ENCODE measurements at places on chromosomes 12 and 14.

DNA sequence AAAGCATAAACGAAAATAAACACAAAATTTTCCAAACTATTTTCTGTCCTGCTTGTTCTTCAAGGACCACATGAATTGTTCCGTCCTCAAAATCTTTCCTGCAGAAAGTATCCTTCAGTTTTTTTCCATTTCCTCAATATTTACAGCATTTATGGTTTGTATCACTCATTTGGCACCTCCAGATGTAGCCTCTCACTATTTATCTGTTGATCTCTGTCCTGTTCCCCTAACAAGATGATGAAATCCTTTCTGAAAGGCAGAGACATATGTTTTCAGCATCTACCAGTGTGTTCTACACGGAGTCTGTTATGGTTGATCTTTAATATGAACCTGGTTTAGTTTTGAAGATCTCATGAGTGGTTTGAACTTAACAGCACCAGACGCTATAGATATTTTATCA lies 490.2 kb downstream of the NELL2 start:
- no peak for DNase-seq

DNA sequence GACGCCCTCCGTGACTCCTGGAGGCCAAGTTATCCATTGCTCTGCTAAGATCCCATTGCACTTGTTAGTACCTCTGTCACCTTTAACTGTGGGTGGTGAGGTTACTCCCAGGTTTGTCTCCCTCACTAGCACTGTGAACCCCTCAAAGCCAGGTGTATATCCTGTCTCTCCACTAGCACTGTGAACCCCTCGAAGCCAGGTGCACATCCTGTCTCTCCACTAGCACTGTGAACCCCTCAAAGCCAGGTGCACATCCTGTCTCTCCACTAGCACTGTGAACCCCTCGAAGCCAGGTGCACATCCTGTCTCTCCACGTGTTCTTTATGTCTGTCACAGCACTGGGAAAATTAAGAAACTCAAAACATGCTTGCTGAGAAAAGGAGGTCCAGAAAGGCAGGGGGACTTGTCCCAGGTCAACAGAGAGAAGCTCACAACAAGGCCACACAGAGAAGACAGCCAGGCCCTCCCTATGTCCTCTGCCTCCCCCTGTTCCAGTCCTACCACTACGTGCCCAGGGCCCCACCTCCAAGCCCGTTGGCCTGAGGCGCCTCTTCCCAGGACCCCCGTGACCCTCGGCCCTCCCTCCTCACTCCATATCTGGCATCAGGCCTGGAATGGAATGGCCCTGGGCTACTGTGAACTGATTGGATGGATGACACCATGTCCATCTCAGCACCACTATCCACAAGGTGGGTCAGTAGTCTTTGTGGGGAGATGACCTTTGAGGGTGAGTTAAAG lies 26.4 kb upstream of the FKBP4 start:
- DNase-seq = no peak

DNA sequence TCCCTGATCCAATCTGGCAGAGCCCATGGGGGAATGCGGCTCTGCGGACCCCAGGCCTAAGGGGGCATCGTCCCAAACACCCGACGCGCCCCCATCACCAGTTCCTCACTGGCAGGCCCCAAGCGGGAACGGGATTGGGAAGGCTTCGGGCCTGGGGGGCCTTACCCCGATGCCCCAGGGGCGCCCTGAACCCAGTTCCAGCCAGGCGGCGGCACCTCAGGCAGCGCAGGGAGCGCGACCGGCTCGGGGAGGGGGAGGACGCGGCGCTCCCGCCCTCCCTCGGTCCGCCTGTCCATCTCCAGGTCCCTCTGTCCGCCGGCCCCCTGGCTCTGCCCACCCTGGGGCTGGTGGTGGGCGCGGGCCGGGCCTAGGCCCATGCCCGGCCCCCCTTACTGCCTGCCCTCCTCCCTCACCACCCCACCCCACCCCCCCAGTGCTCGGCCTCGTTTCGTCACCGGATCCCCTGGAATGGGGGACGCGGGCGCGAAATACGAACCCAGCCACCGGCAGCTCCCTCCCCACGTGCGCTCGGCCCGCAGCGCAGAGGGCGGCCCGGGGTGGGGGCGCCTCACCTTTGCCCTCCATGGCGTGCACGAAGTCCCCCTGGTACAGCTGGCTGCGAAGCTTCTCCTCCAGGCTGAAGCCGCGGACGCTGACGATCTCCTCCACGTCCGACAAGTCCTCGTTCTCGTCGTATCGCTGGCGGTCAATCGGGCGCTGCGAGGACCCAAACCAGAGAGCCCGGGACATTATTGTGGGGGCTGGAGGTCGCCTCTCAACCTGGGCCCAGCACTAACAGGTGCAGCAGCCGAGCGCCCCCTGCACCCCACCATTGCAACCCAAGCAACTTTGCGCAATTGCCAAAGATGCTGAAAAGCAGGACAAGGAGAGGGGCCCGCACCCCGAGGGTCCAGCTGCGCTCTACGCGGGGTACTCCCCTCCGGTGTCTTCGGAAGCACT lies 2.3 kb downstream of the KDM2B start:
- no peak for DNase-seq

- DNase-seq = no peak
These were observed 113.0 kb downstream of the FOXG1 start for GRCh38 chr14:28879573-28879996.

- DNase-seq = no peak
These were observed 2.7 kb downstream of the CD4 start for GRCh38 chr12:6791931-6792520.

DNA sequence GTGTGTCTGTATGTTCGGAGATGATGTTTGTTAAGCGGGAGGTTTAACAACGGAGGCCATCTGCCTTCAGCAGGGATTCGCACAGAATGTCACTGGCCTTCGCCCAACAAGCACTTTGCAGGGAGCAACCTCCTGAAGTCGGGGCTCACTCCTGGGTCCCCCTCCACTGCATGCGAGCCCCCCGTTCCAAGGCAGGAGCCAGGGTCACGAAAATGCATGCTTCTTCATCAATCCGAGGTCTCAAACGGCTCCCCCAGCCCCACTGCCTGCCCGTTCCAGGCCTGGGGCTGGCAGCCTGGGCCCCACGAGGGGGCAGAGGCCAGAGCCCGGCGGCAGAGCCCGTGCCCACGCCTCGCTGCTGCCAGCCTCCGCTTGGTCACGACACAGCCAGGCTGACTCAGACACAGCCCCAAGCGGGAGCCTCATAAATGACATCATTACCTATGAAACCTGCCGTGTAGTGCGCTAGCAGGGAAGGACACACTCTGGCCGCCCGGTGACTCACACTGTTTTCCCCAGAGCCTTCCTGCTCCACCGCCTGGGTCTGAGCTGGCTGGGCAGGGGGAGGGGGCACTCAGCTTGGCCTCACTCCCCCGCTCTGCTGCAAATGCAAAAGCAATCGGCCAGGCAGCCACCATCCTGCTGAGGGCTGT lies 169.5 kb upstream of the RTL1 start:
- no peak for DNase-seq

GRCh38 chr12:19846574-19846973 lies 407.3 kb downstream of the AEBP2 start:
- no peak for DNase-seq

DNA sequence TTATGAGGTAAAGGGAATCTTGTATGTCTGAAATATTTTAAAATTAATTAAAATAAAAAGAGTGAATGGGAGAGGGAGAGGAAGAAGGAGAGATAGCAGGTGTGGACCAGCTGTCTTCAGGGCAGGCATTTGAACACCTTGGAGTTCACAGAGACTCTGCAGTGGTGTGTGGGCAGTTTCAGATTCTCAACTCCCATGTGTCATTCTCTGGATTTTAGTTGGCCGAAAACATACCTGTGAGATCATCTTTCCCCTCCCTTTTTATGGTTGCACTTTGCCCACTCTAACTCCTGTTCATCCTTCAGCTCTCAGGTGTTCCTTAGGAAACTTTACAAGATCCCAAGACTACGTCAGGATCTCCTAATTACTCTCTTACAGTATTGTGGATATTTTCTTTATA lies 108.1 kb downstream of the ERC1 start:
- DNase-seq = no peak

- DNase-seq = no peak
These were observed 90.4 kb downstream of the SRRM4 start for GRCh38 chr12:119071638-119072231.

GRCh38 chr12:113724794-113725556 lies 241.2 kb downstream of the RBM19 start:
- no peak for DNase-seq

DNA sequence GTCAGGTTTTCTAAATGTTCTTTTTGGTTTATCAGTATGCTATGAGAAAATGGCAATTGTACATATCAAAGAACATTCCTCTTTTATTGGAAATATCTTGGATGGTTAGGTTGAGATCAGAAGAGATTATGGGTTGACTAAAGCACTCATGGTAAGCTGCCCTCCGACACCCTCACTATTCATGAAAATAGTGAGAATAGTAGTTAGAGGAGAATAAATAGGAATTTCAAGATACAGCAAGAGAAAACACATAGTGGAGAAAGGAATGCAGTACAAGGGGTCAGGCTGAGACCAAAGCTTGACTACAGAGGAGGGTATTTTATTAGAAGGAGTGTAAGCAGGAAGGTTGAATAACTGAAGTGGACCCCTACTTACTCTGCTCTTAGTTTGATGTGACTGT lies 112.5 kb downstream of the PTPRQ start:
- no peak for DNase-seq

GRCh38 chr12:21502872-21503271 lies 1.3 kb downstream of the GOLT1B start:
- DNase-seq = no peak
